Right renal cortex interstitium (tissue), 3 donors: ENCODE measurements at places on chromosomes 7 and 10. TPM values are rescaled to one million over a fixed set of nuclear protein-coding genes. Genes with fewer than 3 reads are reported as not detected.

Gene SLC13A1
- polyA plus RNA-seq: 27.9 TPM

Gene CYP2C9
- 1.3 TPM for polyA plus RNA-seq

DNA sequence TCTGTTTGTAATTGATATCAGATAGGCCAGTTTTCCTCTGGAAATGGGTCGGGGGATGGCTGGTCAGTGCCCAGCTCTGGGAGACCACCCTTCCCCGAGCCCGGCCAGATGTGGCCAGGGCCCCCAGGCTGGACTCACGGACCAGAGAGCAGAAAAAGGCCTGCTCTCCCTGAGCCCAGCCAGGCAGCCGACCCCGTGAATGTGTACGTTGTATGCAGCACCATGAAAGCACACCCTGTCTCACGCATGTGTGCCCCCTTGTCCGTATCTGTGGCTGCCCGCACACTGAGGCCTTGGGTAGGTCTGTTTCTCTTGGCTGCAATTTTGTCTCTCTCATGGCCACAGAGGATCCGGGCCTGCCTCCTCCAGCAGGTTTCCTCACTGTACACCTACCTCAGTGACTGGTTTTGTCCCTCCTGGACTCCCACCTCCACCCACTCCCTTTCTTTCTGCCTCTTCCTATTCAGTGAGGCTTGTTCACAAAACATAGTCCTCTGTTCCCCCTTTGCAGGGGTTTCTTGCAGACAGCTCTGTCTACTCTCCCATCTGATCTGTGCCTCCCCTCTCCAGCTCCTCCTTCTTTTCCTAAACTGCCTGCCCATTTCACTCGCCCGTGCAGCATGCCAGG is 23.6 kb upstream of the ANKRD2 start:
- DNase-seq: no peak

- DNase-seq: no peak
Measured at GRCh38 chr7:103690242-103690974, 244.4 kb upstream of the SLC26A5 start.

DNA sequence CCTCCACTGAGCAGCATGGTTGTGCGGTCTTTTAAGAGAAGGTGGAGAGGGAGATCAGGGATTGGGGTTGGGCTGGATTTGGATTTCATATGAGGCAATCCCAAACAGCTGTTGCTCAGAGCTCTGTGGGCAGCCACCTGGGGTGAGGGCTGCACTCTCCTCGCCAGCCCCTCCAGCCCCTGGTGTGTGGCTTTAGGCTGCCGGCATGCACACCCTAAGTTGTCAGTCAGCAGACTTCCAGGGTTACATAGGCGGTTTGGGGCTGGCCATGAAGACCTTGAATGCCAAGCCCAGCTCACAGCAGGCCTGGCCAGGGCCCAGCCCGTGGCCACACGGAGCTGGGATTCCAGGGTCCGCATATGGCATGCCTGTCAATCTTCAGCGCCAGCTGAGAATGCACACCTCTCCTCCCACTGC is 54.8 kb downstream of the ZMIZ1 start:
- DNase-seq: no peak

DNA sequence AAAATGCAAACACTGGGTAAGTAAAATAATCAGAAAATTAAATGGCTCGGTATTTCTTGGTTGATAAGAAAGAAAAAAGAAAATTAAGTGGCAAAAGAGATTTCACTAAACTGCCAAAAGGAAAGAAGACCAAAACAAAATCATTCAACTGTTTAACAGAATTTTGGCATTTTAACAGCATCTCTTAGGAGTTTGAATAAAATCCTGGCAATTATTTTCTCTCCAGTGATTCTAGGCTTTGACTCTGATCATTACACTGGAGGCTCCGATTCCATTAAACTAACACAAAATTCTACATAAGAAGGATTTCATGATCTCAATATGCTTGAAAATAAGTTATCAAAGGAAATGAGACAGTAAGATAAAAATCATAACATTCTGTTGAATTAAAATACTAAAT is 62.3 kb downstream of the ARHGAP21 start:
- no peak for DNase-seq
